ENCODE measurements at places on chromosomes 4 and X.

- DNase-seq: no peak
These were observed 1928.2 kb upstream of the TENM3 start for GRCh38 chr4:180314972-180315371.

DNA sequence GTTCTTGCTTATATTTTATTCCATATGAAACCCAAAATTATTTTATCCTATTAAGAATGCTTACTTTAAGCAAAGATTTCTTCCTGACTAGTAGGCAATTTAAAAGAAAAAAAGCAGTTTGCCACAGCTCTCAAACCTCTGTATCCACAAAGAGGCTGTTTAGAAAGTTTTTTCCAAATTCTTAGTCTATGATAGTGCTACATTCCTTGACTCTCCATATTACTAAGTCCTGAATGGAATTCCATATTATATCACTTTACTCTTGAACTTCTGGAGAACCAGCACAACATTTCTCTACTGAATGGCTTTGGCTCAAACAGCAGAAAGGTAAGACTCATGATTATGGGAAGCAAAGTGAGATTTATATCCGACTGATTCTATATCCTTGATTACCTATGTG, 8.3 kb downstream of the SLC10A6 start:
- no peak for DNase-seq

DNA sequence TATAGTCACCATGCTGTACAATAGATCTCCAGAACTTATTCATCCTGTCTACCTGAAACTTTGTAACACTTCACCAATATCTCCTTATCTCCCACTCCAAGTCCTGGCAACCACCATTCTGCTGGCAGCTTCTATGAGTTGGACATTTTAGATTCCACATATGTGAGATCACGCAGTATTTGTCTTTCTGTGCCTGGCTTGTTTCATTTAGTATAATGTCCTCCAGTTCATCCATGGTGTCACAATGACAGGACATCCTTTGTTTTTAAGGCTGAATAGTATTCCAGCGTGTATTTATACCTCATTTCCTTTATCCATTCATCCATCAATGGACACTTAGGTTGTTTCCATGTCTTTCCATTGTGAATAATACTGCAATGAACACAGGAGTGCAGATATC, 198.7 kb downstream of the QDPR start:
- no peak for DNase-seq

- no peak for DNase-seq
These were observed 122.7 kb downstream of the PPP3CA start for GRCh38 chr4:101224358-101225218.

GRCh38 chrX:110418316-110419235, 59.9 kb downstream of the RTL9 start:
- no peak for DNase-seq

- no peak for DNase-seq
These were observed 420 bp downstream of the TSC22D3 start for GRCh38 chrX:107775000-107775733.

DNA sequence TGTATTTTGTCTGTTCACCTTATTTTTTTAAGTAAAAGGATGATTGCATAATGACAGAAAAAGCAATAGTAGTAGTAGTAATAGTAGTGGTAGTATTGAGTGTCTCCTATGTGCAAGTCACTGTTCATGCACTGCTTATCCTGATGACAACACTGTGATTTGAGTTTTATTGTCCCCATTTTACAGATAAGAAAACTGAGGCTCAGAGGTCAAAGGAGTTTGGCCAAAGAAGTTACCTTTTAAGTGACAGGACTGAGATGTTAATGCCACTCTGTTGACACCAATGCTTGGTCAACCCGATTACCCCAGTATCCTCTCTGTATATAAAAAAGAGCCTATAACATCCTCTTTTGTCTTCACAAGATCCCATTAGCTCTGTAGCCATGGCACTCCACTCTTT, 100.5 kb upstream of the FRMPD3 start:
- DNase-seq: no peak

DNA sequence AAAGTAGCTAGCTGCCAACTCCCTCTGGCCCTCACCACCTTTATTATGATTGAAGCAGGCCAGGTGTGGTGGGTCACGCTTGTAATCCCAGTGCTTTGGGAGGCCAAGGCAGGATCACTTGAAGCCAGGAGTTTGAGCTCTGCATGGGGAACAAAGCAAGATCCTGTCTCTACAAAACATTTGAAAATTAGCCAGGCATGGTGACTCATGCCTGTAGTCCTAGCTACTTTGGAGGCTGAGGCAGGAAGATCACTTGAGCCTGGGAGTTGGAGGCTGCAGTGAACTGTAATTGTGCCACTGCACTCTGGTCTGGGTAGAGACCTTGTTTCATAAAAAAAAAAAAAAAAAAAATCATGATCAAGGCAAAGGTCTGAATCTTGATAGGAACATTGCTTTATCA, 467.0 kb upstream of the DIPK2B start:
- no peak for DNase-seq

DNA sequence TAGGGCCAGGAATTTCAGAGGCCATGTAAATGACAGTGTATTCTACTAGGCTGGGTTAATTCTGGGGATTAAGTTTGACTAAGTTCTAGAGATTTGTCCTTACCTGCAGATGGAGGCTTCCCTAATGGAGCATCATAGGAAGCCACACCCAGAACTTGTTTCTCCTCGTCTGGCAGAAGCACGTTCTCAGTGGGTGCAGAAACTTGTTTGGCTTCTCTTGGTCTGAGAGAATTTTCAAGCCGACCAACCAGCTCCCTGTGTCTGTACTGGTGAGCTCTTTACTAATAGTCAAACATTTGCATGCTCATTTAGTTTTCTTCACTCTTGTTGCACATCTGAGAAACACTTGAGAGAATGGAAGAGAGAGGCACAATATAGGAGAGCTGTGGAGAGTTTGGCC, 907 bp upstream of the ATP10D start:
- no peak for DNase-seq

GRCh38 chrX:6311540-6311939, 82.9 kb upstream of the NLGN4X start:
- no peak for DNase-seq

GRCh38 chr4:73575660-73576059, 44.6 kb downstream of the RASSF6 start:
- DNase-seq: no peak

All from stimulated activated CD4-positive, alpha-beta T cell treated with anti-CD3 and anti-CD28 coated beads, TNF-alpha, amount 100 ng/mL, for 4 hours (primary cell).